ENCODE measurements at places on chromosomes 6 and 20.
A peak's percentile ranks its signal among the peaks of the same experiment; 100 is the strongest.

DNA sequence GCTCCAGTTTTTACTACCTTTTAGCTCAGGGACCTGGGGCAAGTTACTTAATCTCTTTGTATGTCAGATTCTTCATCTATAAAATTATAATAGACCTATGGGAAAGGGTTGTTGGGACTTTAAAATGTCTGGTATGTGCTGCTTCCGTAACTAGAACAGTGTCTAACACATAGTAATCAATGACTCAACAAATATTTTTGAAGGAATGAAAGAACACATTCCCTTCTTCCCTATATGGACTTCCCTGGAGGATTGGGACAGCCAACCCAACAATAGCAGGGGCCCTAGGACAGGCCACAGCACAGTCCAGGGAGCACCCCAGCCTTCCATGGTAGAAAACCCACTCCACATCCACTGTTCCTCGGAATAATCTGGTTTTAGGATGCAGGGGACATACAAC is 50.7 kb upstream of the TPD52L1 start:
- no peak for DNase-seq

GRCh38 chr6:90298459-90299053 is 1.9 kb upstream of the BACH2 start:
- no peak for DNase-seq

- DNase-seq: peak; percentile 0
These were observed 52.9 kb upstream of the UFL1 start for GRCh38 chr6:96468681-96469224.

GRCh38 chr20:37926612-37927011 is 23.7 kb downstream of the VSTM2L start:
- DNase-seq: no peak

GRCh38 chr6:72424476-72424875 is 197.4 kb upstream of the KCNQ5 start:
- no peak for DNase-seq

- no peak for DNase-seq
These were observed 30.5 kb upstream of the AKAP12 start for GRCh38 chr6:151209071-151209831.

GRCh38 chr6:79927758-79928157 is 19.6 kb downstream of the ELOVL4 start:
- DNase-seq: no peak
